Fibroblast of lung (primary cell): ENCODE measurements at places on chromosomes 3 and 15. TPM values are rescaled to one million over a fixed set of nuclear protein-coding genes. Genes with fewer than 3 reads are reported as not detected.

TMEM212 gene
- total RNA-seq, result not detected in 2 replicates

CHRM5 gene
- not detected in 2 replicates for total RNA-seq

NAALADL2 gene
- 5.6 and 11.6 TPM in 2 replicates for total RNA-seq

LRRIQ4 gene
- total RNA-seq, result under 0.01 TPM in 1 of 2 replicates, not detected in the other

ACKR2 gene
- under 0.01 and 0.26 TPM in 2 replicates for total RNA-seq

NSUN3 gene
- 13.4 and 23.1 TPM in 2 replicates for total RNA-seq

GABRR3 gene
- not detected in 2 replicates for total RNA-seq

NANOGP8 gene
- total RNA-seq, result not detected in 2 replicates

DLL4 gene
- total RNA-seq, result under 0.01 TPM in 2 replicates

AP3S2 gene
- 49.1 and 69.5 TPM in 2 replicates for total RNA-seq

C2CD4A gene
- total RNA-seq, result not detected in 2 replicates

SNUPN gene
- 31.3 and 32.7 TPM in 2 replicates for total RNA-seq

FANCI gene
- total RNA-seq, result 5.6 and 13.4 TPM in 2 replicates

ASB14 gene
- not detected in 2 replicates for total RNA-seq

CLRN1 gene
- not detected in 2 replicates for total RNA-seq

SLC12A1 gene
- total RNA-seq, result not detected in 2 replicates

ZPLD1 gene
- total RNA-seq, result 0.17 TPM in 1 of 2 replicates, not detected in the other

HRG gene
- total RNA-seq, result not detected in 2 replicates

RETNLB gene
- total RNA-seq, result not detected in 2 replicates

NBEAL2 gene
- 2.1 and 4.5 TPM in 2 replicates for total RNA-seq

CMTM8 gene
- total RNA-seq, result under 0.01 and 0.26 TPM in 2 replicates

KBTBD12 gene
- total RNA-seq, result not detected in 2 replicates

MORC1 gene
- not detected in 2 replicates for total RNA-seq

PRTG gene
- total RNA-seq, result 2.1 and 4.0 TPM in 2 replicates

HSPBAP1 gene
- 12.4 and 14.4 TPM in 2 replicates for total RNA-seq

FBN1 gene
- total RNA-seq, result 260 and 446 TPM in 2 replicates

SHC4 gene
- 0.77 and 1.5 TPM in 2 replicates for total RNA-seq

FANCD2OS gene
- not detected in 2 replicates for total RNA-seq

GRAMD1C gene
- 2.1 and 7.8 TPM in 2 replicates for total RNA-seq

UBA7 gene
- total RNA-seq, result 50.1 and 57.1 TPM in 2 replicates
